ENCODE measurements at places on chromosomes 4 and X. TPM values are rescaled to one million over a fixed set of nuclear protein-coding genes. Genes with fewer than 3 reads are reported as not detected.

CYLC1 gene
- total RNA-seq = not detected

NRK gene
- 0.51 TPM for total RNA-seq

STS gene
- total RNA-seq = 5.0 TPM

DRD5 gene
- not detected for total RNA-seq

SLC9B1 gene
- 0.89 TPM for total RNA-seq

PNPLA4 gene
- 7.6 TPM for total RNA-seq

BEND2 gene
- total RNA-seq = not detected

ZNF732 gene
- 0.32 TPM for total RNA-seq

HELT gene
- total RNA-seq = not detected

ACOX3 gene
- total RNA-seq = 32.3 TPM

MAGEB17 gene
- not detected for total RNA-seq

RBM46 gene
- not detected for total RNA-seq

PIR gene
- 13.7 TPM for total RNA-seq

STK26 gene
- total RNA-seq = 41.6 TPM

DIAPH2 gene
- total RNA-seq = 8.0 TPM

HPGD gene
- total RNA-seq = 0.30 TPM

GAGE1 gene
- total RNA-seq = not detected

All from smooth muscle cell of the umbilical artery (primary cell).